ENCODE measurements at places on chromosomes 16 and 17.

- no peak for DNase-seq
Measured at GRCh38 chr16:10599626-10600025, 19.2 kb upstream of the EMP2 start.

DNA sequence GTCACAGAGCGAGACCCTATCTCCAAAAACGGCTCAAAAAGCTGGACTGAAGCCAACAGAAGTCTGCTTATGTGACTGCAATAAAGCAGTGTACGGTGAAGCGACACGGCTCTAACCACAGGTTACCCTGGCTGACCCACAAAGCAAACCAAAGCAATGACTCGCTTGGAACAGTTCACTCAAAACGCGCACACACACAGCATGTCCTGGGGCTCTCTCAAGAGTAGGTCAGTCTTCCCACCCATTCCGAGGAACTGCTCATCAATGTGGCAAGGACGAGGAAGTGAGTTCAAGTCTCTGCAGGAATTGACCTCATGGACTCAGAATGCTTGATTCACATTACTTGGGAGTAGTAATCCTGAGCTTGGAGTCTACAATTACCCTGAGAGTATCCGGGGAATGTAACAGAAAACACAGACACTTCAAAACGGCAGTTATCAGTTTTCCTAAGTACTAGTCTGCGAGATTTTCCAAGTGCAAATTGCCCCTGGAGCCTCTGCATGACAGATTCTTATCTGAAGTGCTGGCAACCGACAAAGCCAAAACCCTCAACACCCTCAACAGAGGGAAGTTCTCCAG lies 25.4 kb downstream of the PELP1 start:
- DNase-seq, result no peak

GRCh38 chr17:58227733-58228132 lies 8.7 kb upstream of the MKS1 start:
- DNase-seq, result no peak

DNA sequence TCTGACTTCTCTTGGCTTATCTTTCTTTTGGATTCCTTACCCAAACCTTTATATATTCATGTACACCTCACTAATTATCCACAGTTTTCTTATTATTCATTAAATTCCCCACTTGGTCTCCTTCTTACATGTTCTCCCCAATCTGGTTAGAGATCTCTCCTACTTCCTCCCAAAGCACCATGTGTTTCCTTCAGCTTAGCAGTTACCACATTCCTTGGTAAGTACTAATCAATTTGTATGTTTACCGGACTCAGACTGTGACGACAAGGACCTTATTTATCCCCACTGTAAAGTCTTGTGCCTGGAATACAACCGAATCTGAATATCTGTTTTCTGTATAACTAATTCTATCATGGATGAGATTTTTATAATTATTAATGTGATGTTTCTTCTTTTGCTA lies 389.5 kb downstream of the KCNJ2 start:
- DNase-seq, result no peak

DNA sequence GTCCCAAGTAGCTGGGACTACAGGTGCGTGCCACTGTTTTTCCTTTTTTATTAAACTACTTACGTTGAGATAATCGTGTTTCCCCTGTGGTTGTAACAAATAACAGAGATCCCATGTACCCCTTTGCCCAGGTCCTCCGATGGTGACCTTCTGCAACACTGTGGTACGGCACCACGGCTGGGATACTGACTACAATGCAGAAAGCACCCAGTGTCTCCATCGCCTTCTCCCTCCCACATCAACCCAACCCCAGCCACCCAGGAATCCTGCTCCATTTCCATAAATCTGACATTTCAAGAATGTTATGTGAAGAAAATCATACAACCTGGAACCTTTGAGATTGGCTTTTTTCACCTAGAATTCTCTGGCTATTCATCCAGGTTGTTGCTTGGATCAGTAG lies 22.1 kb downstream of the MPRIP start:
- no peak for DNase-seq

GRCh38 chr17:38605841-38606645 lies at the start of gene SRCIN1:
SRCIN1 (minus strand) TSS chr17:38605952; CDS start chr17:38605705, 247 bp downstream.
- no peak for DNase-seq

DNA sequence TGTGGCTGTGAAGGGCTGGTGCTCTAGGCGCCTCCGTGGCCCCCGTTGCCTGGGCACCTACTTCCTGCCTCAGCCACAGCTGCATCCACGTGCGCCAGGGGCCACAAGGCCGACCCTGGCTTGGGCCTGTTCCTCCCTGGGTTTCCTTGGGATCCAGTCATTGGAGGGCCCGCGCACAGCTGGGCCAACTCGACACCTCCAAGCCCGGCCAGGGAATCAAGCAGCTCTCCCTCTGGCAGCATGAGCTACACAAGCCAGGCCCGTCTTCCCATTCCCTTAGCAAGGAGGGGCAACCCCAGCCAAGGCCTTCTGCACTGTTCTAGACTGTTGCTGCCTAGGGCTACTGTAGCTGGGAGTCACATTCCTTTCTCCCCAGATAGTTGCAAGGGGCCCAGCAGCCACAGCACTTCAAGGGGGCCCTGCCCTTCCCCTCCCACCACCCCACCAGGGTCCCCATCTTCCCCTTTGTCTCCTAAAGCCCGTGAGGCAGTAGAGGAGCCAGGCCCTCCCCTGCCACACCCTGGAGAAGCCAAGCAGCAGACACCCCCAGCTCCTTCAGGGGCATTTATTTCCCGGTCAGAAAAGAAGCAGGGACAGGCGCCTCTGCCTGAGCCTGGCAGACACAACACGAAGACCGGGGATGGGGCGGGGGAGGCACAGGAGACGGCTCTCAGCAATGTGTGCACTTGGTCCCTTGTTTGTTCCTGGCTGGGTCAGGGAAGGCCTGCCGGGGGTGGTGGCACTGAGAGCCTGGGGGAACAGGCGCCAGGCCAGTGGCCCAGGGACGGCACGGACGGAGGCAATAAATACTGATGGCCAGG lies 3.8 kb downstream of the ARHGDIA start:
- no peak for DNase-seq

GRCh38 chr16:560204-560700 lies at the start of gene PRR35:
PRR35 (plus strand) TSS chr16:560394; CDS start chr16:563295, 2,901 bp downstream.
- no peak for DNase-seq

DNA sequence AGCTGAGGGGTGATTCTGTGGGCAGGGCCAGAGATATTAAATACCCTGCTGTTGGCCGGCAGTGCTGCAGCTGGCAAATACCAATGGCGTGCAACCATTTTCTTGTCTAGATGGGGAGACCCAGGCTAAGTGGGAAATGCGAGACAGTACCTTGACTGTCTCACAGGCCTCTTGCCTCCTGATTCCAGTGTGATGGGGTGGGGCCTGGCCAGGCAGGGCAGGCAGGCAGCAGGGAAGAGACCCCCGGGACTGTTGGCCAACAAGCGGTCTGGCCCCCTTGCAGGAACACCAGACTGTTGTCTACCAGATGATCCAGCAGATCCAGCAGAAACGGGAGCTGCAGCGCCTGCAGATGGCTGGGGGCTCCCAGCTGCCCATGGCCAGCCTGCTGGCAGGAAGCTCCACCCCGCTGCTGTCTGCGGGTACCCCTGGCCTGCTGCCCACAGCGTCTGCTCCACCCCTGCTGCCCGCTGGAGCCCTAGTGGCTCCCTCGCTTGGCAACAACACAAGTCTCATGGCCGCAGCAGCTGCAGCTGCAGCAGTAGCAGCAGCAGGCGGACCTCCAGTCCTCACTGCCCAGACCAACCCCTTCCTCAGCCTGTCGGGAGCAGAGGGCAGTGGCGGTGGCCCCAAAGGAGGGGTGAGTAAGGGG lies 5.7 kb upstream of the CISD3 start:
- DNase-seq, result no peak

DNA sequence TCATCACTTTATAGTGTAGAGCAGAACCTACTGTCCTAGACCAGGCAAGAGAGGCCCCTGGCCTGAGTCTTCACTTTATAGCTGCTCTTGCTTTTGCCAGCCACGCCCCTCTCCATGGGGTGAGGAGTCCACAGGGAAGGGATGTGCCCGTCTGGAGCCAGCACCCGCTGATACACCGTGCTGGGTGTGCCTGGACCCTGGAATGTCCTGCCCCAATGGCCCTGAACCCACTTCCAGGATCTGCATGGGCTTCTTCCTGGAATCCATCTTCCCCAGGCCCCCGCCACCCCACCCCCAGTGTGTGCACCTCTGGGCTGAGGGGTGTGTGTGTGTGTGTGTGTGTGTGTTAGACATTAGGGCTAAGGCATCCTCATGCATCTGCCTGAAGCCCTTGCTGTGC lies 44.9 kb downstream of the MEOX1 start:
- no peak for DNase-seq

- DNase-seq, result no peak
Measured at GRCh38 chr16:85603203-85603755, 9.8 kb upstream of the GSE1 start.

- DNase-seq, result no peak
Measured at GRCh38 chr16:86396901-86397311, 113.4 kb upstream of the FOXF1 start.

- DNase-seq, result peak; percentile 60
Measured at GRCh38 chr16:2715519-2715918, 4.5 kb downstream of the PRSS27 start.

DNA sequence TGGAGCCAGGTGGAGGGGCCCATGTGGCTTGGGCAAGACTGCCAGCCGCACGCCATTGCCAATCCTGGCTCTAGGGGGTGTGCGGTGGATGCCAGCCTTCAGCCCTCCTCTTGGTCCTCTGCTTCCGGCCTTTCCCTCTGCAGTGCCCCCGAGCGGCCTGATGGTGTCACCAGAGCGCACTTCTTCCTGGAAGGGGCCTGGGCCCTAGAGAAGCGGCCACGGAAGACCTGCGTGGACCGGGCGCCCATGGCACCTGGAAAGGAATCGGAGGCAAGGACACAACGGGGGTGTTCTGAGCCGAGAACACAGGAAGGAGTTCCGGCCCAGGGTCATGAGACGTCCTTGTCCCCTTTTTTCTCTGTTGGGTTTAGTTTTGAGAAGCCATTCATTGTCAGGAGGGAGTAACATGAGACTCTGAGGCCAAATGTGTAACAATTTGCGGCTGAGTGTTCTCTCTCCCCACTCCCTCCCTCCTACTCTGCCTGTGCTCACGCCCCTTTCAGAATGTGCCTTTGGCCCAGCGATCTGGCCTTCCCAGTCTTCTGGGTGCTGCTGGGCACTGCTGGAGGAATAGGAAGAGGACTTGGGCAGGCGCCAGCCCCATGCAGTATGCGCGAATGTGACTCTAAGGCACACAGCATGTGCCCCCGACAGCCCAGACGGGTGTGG lies 92.8 kb downstream of the IRX3 start:
- no peak for DNase-seq

- no peak for DNase-seq
Measured at GRCh38 chr17:17682737-17683680, 1.8 kb downstream of the RAI1 start.

DNA sequence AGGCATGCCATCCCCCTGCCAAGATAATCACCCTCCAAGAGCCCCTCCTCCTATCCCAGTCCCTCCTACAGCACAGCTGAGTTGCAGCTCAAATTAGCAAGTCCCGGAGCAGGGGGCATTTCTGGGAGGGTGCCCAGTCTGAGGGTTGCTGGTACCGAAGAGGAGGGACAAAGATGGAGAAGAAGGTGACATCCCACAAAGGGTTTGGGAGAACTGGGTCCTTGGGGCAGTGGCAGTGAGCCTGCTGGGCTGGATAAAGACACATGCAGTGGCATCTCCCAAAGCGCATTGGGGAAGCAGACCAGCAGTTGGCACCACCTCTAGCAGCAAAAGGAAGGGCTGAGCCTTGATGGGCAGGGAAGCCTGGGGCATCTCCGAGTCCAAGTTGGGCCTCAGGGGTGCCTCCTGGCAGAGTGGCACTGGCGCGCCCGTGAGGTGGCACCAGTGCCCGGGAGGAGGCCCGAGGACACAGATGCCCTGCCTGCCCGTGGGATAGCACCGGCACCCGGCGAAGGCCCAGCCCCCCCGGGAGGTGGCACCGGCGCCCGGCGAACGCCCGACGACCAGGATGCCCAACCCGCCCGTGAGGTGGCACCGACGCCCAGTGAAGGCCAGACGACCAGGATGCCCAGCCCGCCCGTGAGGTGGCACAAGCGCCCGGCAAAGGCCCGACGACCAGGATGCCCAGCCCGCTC lies 622 bp downstream of the TOM1L2 start:
- DNase-seq, result peak; percentile 4

Measured in stimulated activated CD8-positive, alpha-beta memory T cell treated with anti-CD3 and anti-CD28 coated beads, Interleukin-4, amount 100 ng/mL, for 1 hour (primary cell).